CD8-positive, alpha-beta memory T cell (primary cell): ENCODE measurements at places on chromosomes 12 and 14.

DNA sequence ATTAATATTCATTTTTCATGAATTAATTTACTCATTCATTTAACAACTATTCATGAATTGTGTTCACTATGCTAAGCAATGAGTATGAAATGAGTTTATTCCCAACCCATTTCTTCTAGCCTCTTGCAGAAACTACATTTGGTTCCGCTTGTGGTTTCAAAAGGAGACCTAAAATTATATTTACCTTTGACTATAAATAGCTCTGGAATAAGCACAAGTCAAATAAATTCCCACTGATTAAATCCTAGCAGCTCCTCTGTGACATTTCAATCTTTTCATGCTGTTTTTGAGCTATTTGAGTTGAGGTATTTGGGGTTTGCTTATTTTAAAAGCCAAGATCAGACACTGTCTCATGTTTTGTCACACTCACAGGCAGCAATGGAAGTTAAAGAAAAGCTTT, 46.9 kb downstream of the DUSP6 start:
- DNase-seq, result no peak

DNA sequence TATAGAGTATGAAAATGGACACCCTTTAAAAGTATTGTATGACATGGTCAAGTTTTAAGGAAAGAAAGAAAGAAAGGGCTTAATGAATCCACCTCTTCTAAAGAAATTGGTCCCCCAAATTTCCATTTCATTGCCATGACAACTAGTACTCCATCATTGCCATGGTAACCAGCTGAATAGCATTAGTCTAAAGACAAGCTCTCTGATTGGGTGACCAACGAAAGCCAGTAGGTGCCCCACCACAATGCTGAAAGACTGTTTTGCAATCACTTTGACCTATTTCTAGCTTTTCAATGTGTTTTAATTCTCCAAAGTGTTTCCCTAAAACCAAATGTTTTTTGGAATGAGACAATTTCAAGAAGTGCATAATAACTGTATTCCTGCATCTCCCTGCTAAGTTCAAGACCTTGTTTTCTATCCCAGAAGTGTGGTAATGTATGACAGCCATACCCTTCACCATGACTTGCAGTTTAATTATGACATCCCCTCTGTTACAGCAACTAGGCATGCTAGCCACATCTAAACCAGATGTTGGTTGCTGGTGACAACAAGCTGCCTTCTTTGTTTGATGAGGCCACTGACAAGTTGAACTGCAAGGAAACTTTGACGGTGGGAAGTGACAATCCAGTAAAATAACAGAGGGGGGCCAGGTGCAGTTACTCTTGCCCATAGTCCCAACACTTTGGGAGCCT, 46.7 kb downstream of the KICS2 start:
- no peak for DNase-seq

GRCh38 chr12:104591257-104591885, 134.6 kb downstream of the CHST11 start:
- DNase-seq, result no peak

- no peak for DNase-seq
Measured at GRCh38 chr14:85535991-85536832, 6.3 kb downstream of the FLRT2 start.

GRCh38 chr14:52241087-52241793, 26.3 kb upstream of the PTGDR start:
- no peak for DNase-seq

DNA sequence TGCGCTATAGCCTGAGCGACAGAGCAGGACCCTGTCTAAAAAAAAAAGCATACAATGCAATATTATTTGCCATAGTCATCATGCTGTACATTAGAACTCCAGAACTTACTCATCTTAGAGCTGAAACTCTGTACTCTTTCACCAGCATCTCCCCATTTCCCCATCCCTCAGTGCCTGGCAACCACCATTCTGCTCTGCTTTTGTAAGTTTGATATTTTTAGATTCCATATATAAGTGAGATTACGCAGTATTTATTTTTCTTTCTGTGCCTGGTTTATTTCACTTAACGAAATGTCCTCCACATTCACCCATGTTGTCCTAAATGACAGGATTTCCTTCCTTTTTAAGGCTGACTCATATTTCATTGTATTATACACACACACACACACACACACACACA, 121.8 kb downstream of the BBS10 start:
- no peak for DNase-seq

- DNase-seq, result no peak
Measured at GRCh38 chr14:92632546-92633273, 115.7 kb downstream of the LGMN start.

GRCh38 chr12:103794309-103795213, 46.5 kb downstream of the NT5DC3 start:
- DNase-seq, result no peak
